ENCODE measurements at places on chromosomes 12 and 14.

- no peak for DNase-seq
These were observed 283.3 kb downstream of the RPL10L start for GRCh38 chr14:46368275-46368674.

DNA sequence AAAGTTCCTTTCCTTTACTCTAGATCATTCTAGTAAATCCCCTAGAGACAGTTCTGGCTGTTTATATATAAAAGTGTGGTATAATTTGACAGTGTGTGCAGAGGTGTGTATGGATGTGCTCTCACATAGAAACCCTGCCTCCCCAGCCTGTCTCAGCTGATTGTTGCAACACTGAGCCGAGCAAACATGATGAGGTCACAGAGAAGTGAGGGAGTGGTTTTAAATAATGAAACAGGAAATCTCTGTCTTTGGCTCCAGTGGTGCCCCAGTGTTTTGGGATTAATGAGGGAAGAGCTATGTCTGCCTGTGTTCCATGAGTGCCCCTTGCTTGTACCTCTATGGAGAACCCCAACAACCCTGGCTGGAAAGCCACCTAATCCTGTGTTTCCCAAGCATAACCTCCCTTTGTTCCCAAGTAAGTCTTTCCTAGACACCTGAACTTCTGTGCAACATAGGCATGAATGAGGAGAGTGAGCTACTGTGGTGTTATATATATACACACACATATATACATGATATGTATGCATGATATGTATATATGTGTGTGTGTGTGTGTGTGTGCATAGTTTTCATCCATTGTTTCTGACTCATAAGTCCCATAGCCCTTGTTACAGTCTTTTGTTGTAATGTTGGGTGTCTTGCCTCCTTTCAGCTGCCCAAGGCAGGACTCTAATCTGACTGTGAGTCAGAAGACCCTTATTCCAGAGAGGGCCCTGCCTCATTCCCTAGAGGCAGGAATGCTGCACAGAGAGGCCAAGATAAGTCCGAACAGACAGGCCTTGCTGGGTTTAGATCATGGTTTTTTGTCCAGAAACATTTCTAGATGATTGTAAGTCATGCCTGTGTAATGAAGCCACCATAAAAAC lies 18.0 kb downstream of the TRAF3 start:
- DNase-seq: peak; percentile 75

GRCh38 chr12:24379861-24380521 lies 430.5 kb upstream of the SOX5 start:
- DNase-seq: no peak

GRCh38 chr12:132106921-132107320 lies 37.2 kb downstream of the DDX51 start:
- no peak for DNase-seq

GRCh38 chr14:25049568-25050268 lies at the start of gene STXBP6:
TSS of gene STXBP6 (minus strand) at chr14:25050147. CDS start at chr14:24974818, 75,329 bp downstream.
- DNase-seq: peak; percentile 39

DNA sequence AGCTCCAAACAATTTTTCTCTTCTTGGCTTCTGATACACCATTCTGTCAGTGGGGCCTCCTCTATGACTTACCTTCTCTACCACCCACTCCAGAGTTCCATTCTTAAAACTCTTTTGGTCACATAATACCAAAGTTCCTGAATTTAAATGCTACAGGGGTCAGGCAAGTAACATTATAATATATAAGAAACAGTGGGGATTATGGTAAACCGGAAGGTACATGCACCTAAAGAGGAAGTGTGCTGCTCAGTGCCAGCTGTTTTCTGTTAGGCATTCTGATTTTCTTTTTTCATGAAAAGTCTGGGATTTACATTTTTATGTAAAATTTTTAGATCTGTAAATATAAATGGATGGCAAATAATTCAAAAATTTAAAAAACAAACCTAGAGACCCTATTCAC lies 39.9 kb downstream of the SOS2 start:
- DNase-seq: no peak

DNA sequence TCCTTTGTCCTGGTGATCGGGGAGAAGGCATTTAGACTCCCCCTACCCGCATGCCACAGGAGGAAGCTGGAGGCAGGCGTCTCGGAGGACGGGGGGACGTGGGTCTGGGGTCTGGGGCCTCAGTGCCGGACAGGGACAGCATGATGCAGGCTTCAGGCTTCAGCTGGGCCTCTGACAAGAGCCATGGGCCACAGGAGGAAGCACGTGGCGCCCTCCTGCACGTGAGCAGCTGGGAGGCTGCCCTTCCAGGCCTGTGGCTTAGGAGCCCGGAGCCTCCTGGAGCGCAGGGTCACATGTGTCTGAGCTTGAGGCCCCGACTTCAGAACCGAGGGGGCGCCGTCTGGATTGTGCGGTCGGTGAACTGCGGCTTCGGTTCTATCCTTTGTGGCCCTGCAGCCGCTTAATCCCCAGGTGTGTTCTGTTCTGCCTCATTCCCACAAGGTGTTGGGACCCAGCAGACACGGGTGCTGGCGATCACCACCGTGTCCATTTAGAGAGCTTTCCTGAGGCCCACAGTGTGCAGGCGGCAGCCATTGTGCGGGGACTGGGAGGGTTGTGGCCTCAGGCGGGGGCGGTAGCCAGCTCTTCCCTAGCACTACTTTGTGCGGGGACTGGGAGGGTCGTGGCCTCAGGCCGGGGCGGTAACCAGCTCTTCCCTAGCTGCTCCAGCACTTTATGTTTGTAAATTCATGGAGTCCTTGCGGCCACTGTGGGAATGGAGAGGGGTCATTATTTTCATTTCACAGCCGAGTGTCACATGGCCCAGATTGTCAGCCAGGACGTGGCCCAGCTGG lies 150.2 kb downstream of the ADGRD1 start:
- DNase-seq: no peak

GRCh38 chr14:89504602-89505313 lies 87.7 kb upstream of the FOXN3 start:
- no peak for DNase-seq

GRCh38 chr12:49442915-49443314 lies 75.7 kb downstream of the SPATS2 start:
- no peak for DNase-seq

Measured in endothelial cell of umbilical vein (primary cell).